NCI-H1930 (cell line): ENCODE measurements at places on chromosomes 2 and 18.
A peak's percentile ranks its signal among the peaks of the same experiment; 100 is the strongest.

DNA sequence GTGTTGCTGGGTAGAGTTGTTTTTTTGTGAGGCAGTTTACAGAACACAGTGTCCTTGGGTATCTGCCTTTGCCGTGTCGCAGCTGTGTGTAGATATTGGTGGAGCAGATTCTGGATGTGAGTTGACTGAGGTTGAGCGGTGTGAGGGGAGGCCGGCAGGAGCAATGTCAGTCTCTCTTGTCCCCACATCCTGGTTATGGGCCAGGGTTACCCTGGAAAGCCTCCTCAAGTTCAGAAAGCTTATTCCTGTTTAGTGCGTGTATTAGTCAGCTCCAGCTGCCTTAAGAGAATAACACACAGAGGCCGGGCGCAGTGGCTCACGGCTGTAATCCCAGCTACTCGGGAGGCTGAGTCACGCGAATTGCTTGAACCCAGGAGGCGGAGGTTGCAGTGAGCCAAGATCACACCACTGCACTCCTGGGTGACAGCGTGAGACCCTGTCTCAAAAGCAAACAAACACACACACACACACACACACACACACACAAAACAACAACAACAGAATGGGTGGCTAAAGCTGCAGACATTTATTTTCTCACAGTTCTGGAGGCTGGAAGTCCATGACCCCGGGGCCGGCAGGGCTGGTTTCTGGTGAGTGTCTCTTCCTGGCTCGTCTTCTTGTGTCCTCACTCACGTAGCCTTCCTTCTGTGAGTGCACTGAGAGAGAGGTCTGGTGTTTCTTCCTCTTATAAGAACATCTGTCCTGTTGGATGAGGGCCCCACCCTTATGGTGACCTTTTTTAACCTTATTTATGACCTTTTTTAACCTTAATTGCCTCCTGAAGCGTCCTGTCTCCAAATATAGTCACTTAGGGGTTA lies 5.1 kb downstream of the NCK2 start:
- DNase-seq, result no peak

DNA sequence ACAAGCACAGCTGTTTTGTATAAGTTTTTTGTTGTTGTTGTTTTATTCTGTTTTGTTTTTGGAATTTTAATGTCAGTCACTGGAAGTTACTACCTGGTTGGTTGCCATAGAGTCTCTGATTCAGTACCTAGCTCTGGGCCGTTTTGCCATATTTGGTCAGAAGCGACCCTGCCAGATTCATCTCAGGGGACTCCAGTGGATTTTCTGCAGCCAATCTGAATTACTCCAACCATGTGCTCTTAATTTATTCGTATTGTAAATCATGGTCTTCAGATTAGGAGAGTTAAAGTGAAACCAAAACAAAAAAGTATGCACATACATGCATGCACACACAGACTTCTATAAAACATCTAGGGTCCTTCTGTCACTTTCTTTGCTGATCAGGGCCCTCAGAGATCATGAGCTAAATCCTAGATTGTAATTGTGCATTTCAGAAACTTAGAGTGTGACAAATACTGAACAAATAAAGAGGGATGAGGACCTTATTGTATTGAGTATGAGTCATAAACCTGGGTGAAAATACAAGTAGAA lies 317.4 kb upstream of the UBE2E3 start:
- no peak for DNase-seq

GRCh38 chr2:227035711-227036367 lies 128.2 kb downstream of the COL4A4 start:
- no peak for DNase-seq

- no peak for DNase-seq
Measured at GRCh38 chr2:22274661-22275060, 1110.3 kb upstream of the KLHL29 start.

DNA sequence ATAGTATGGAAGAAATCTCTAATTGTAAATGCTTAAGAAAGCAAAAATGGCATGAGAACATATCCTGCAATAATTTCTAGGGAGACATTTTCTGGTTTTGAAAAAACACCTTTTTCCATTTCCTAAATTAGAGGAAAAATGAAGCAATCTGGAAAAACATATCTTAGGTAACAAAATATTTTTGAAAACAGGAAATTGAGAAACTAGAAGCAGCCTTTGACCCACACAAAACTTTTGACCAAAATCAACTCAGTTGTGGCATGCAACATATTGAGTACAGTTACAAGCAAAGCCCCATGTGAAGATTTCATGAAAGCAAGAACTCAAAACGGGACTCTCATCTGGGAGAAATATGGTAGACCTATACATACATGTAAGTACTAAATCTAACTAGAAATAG lies 28.6 kb upstream of the CHAC2 start:
- DNase-seq, result no peak

DNA sequence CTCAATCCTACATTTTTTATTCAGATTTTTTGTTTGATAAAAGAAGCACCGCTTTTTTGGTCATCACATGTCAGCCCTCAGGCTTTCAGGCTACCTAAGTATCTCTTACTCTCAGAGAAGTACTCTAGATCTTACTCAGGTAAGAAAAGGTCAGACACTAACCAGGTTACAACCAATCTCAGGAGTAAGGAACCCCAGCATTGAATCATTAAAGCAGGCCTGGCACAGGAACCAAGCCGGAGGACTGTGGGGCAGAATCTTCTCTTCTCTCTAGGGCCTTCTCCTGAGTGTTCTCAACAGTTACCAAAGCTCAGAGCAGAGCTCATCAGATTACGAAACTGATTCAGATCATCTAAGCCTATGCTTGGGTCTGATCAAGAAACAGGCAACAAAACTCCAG lies 28.2 kb downstream of the RBMS1 start:
- no peak for DNase-seq

- DNase-seq, result peak; percentile 65
Measured at GRCh38 chr18:32549248-32550110, 78.8 kb upstream of the GAREM1 start.

- DNase-seq, result no peak
Measured at GRCh38 chr2:218405746-218406208, 6.1 kb downstream of the CTDSP1 start.

GRCh38 chr2:100730290-100730868 lies 89.6 kb upstream of the NPAS2 start:
- DNase-seq, result no peak

GRCh38 chr2:235157746-235158482 lies 206.1 kb downstream of the SH3BP4 start:
- no peak for DNase-seq

DNA sequence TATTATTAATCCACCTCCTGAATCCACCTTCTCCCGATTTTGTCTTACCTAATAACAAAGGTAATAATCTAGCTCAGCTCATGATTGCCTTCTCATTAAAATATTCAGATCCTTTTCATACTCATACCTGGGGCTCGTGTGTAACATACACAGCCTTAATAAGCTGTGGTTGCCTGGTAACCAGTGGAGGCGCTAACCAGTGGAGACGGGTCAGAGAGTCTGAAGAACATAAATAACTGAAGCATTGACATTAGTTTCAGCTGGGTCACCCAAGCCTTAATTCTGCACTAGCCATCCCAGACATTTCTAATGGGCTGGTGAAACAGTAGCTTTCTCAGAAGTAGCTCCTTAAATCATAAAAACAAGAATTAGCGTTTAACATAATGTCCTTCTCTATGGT lies 14.8 kb upstream of the DTNA start:
- DNase-seq, result no peak

- DNase-seq, result no peak
Measured at GRCh38 chr2:100780203-100781008, 39.5 kb upstream of the NPAS2 start.

- no peak for DNase-seq
Measured at GRCh38 chr18:6273423-6273822, 141.3 kb downstream of the L3MBTL4 start.

GRCh38 chr18:76654577-76654976 lies 159.5 kb upstream of the ZNF516 start:
- DNase-seq, result no peak

DNA sequence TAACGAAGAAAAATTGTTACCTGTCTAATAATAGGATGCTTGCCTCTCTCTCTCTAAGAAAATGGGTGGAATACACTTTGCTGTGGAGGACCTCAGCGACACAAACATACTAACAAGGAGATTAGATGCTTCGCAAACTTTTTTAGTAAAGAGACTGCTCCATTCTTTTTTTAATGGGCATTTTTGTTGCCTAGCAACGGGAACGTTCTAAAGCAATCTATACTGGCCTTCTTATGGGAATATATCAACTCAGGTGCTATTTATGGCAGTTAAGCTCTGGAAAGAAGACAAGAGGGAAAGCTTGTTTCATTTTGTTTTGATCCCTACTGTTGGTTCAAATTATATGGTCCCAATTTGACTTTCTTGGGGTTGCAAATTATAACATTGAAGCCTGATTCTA lies 86.8 kb upstream of the CBLN2 start:
- no peak for DNase-seq

DNA sequence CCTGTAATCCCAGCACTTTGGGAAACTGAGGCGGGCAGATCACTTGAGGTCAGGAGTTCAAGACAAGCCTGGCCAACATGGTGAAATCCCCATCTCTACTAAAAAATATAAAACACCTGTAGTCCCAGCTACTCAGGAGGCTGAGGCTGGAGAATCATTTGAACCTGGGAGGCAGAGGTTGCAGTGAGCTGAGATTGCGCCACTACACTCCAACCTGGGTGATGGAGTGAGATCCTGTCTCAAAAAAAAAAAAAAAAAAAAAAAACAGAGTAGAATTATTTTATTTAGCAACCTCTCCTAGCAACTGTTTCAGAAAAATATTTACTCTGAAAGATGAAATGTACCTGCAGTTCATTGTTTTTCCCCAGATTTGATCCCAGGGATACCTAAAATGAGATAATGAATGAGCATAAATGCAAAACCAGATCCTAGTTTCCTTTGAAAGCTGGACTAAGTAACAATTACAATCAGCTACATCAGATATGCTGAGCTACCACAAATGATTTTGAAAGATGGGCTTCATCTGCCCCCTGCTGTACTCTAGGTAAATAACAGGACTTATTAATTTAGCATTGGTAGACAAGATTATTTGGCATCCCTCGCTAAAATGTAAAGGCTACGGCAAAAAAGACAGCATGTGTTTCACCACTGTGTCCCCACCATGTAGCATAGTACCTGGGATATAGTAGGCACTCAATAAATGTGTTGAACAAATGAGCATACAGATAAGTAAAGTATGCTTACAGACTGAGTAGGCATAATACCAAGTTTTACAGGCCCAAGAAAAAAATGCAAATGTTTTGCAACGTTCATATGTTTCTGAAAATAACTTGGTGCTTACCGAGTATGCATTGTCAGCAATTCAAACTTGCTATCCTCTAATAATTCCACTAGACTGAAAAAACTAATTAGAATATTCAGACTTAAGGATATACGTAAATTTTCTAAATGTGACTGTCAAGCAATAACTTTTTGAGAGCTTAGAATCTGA lies 102.5 kb downstream of the ATL2 start:
- peak; percentile 25 for DNase-seq

DNA sequence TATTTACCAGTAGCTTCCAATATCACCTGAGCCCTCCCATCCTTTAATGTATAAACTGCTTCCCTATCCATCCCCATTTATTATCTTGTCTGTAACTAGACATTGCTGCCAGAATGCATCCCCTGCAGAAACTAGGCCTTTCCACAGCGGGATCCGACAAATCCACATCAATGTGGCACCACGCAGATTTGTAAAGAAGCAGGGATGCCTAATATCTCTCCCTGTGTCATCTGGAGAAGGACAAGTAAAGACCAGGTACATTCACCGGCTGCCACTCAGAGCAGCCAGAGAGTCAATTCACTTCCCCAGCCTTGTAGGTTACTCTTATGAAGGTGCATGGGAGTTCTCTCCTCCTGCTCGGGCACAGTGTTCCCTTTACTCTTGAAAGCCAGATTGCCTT lies 98.8 kb upstream of the MAP3K20 start:
- DNase-seq, result no peak

- DNase-seq, result no peak
Measured at GRCh38 chr2:239054921-239055320, 207.0 kb downstream of the TWIST2 start.

- no peak for DNase-seq
Measured at GRCh38 chr2:10504370-10504993, 56.4 kb upstream of the ODC1 start.

GRCh38 chr2:226777611-226778010 lies 22.0 kb downstream of the IRS1 start:
- DNase-seq, result no peak

DNA sequence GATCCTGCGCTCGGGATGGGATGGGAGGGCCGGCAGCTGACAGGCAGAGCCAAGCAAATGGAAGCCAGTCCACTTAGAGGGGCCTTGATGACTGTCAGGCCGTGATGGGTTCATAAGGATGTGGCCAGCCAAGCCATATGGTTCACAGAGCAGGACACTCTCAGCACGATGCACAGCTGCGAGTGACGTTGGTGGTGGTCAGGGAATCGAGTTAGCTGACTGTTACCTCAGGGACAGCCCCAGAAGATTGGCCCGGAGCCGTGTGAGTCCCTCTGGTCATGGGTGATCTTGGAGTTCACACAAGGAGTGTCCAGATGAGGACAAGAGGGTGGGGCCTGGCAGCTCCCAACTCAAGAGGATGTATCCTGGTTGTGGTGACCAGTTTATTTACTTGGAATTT lies 70.2 kb downstream of the TPGS2 start:
- no peak for DNase-seq

- DNase-seq, result no peak
Measured at GRCh38 chr2:8658064-8658862, 23.6 kb upstream of the ID2 start.

DNA sequence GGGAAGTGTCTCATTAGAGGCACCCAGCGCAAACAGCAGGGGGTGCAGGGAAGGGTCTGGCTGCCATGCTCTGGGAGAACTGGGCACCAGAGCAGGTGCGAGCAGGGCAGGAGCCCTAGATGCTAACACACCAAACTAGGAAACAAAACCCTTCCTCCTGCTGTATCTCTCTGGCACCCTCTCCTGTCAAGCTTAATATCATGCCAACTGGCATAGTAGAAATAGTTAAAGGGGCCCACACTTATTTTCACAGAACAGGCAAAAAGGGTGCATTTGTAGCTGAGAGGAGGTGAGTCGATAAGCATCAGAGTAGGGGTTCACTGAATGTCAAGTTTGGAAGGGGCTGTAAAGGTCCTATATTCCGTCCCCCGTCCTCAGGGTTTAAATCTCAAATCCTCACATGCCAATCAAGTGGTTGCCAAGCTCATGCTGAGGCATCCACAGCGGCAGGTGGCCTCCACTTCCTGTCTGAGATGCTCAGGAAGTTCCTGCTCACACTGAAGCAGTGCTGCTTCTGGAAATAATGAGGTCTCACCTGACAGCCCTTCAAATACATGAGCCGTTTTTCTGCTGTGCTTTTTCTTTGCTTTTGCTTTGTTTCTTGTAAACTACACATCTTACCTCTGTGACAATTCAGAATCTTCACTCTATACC lies 14.9 kb upstream of the ACKR3 start:
- DNase-seq, result no peak
